ENCODE measurements at places on chromosomes 1 and 21. TPM values are rescaled to one million over a fixed set of nuclear protein-coding genes. Genes with fewer than 3 reads are reported as not detected.

FAM110D gene
- total RNA-seq = not detected

PODN gene
- 59.5 TPM for total RNA-seq

NECTIN4 gene
- total RNA-seq = not detected

C1orf105 gene
- total RNA-seq = not detected

RASSF5 gene
- 8.2 TPM for total RNA-seq

FCGR3A gene
- total RNA-seq = not detected
